ENCODE measurements at places on chromosomes 6 and 20. TPM values are rescaled to one million over a fixed set of nuclear protein-coding genes. Genes with fewer than 3 reads are reported as not detected.

DNA sequence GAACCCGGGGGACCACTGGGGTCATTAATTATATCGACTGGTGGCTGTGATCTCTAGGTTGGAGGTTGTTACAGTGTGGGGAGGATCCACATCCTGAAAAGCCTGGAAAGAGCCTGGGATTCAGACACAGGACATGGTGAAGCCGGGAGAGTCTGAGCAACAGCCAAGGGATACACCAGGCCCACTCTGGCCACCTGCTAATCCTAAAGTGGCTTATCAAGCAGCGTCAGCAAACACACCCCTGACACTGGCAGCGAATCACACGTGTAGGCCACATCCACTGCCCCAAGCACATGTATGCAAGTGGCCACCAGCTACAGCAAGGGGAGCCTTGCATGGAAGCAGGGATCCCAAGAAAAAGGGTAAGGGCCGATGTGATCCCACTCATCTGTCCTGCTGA, 41.0 kb downstream of the GFOD1 start:
- no peak for DNase-seq

DNA sequence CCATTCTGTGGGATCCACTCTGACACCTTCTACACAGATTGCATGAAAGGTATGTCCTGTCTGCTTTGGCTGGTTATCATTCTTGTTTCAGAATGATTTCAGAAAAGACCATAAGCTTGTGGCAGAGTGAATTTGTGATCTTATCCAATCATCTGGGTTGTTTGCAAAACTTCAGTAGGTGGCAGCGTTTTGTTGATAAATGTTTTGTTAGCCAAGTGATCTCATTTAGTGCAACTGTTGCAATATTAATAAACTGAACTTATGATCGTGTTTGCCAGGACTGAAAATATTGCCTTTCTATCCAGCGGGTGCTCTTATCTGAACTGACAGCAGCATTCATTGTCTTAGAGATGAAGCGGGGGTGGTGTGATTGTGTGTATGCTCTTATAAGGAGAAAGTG, 613.2 kb upstream of the NOX3 start:
- DNase-seq, result no peak

- DNase-seq, result no peak
Observed at GRCh38 chr6:84635081-84635761, 129.2 kb downstream of the TBX18 start.

The MUC22 gene
- not detected for total RNA-seq

GRCh38 chr6:121794630-121795029, 359.2 kb downstream of the GJA1 start:
- DNase-seq, result no peak

- DNase-seq, result no peak
Observed at GRCh38 chr6:82246370-82246769, 1.2 kb downstream of the IBTK start.

The NRSN1 gene
- total RNA-seq, result not detected

DNA sequence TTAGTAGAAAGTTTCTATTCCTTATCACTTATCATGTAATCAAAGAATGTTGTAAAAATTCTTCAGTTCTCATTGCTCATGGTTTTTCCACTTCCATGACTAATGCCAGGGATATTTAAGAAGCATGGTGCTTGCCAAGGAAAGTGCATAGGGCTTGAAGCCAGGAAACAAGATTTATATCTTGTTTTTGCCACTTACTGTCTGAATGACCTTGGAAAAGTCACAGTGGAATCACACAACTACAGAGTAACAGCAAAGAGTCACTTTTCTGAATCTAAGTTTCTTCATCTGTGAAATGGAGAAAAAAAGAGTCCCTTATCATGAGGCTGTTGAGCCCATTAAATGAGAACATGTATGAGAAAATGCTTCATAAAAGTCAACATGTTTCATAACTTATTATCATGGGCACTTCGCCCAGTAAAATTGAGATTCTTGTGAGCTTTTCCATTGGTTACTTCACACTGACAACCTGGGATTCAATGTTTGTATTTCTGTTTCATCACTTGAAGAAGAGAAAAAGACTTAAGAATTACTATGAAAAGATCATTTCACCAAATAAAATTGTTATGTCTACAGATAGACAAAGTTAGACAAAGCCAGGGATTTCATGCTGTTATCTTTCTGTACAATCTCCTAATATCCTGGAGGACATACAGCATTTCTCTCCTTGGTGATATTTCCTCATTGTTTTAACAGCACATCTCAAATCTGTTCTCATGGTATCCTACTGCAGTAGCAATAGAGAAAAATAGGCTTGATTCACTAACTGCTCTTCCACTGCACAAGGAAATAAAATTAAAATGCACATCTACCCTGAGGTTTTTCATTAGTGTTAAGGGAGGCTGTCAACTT, 7.6 kb upstream of the BMP5 start:
- DNase-seq, result no peak

The PGC gene
- not detected for total RNA-seq

- peak; percentile 87 for DNase-seq
Observed at GRCh38 chr6:15365273-15365687, 119.4 kb downstream of the JARID2 start.

- no peak for DNase-seq
Observed at GRCh38 chr6:77463308-77463860, at the start of gene HTR1B. HTR1B (minus strand) TSS chr6:77463491; CDS start chr6:77463403, 88 bp downstream.
